ENCODE measurements at places on chromosomes 6 and 20. TPM values are rescaled to one million over a fixed set of nuclear protein-coding genes. Genes with fewer than 3 reads are reported as not detected.

Gene LPA
- not detected for total RNA-seq

Gene FILIP1
- 131 TPM for total RNA-seq

Gene BMP5
- 0.71 TPM for total RNA-seq

Gene EPHA7
- total RNA-seq: 12.3 TPM

Gene SCUBE3
- 0.86 TPM for total RNA-seq

Gene RPN2
- total RNA-seq: 110 TPM

Gene SMLR1
- total RNA-seq: not detected

Gene RSPH9
- total RNA-seq: 0.11 TPM

Gene SLPI
- total RNA-seq: 14.3 TPM

Gene CEP162
- 4.7 TPM for total RNA-seq

Gene DYNLT1
- total RNA-seq: 101 TPM

Gene MUC22
- 0.06 TPM for total RNA-seq

Gene MRPS18A
- total RNA-seq: 35.5 TPM

Gene VPS16
- 19.1 TPM for total RNA-seq

Gene BPIFB1
- total RNA-seq: not detected

Gene C20orf173
- not detected for total RNA-seq

Gene BHLHE23
- not detected for total RNA-seq

Gene TMEM170B
- total RNA-seq: 5.5 TPM

Gene GHRH
- total RNA-seq: 11.3 TPM

Gene CALHM6
- total RNA-seq: 3.0 TPM

Gene TAGAP
- 2.0 TPM for total RNA-seq

Gene KIAA1586
- total RNA-seq: 8.4 TPM

Gene SYNCRIP
- 64.8 TPM for total RNA-seq

Gene PRDM13
- total RNA-seq: not detected

Gene SAPCD1
- not detected for total RNA-seq

Gene SAMD3
- 0.84 TPM for total RNA-seq

Gene CBLN4
- total RNA-seq: not detected

Gene MMP24
- 0.48 TPM for total RNA-seq

Gene KHDC1
- 6.8 TPM for total RNA-seq

Gene CTCFL
- total RNA-seq: not detected

Gene C6orf118
- total RNA-seq: not detected

Gene GSTA2
- not detected for total RNA-seq

Gene HDGFL1
- total RNA-seq: not detected

Gene TSHZ2
- 8.9 TPM for total RNA-seq

Gene LY6G5B
- total RNA-seq: 8.7 TPM

Gene TCF15
- 9.2 TPM for total RNA-seq

Gene TINAG
- 0.76 TPM for total RNA-seq

Gene BPIFB4
- total RNA-seq: not detected

Gene DSE
- total RNA-seq: 24.6 TPM

Gene ARMH2
- total RNA-seq: not detected

Gene CRISP3
- total RNA-seq: not detected

Gene PAK5
- total RNA-seq: not detected

Gene PDE7B
- total RNA-seq: 11.6 TPM

Gene TFAP2D
- total RNA-seq: not detected

Gene KIFC1
- 0.62 TPM for total RNA-seq

Gene PKIB
- 0.45 TPM for total RNA-seq

Gene HCK
- total RNA-seq: 5.1 TPM

Gene NRSN1
- total RNA-seq: not detected

Gene KCNK16
- not detected for total RNA-seq

Gene BFSP1
- 1.8 TPM for total RNA-seq

Gene TMC2
- not detected for total RNA-seq

Gene PGC
- not detected for total RNA-seq

Gene CLDN20
- total RNA-seq: not detected

All from right cardiac atrium (tissue), 5 donors.